ENCODE measurements at places on chromosomes 2 and 18.

- H3K4me1 ChIP-seq, result no peaks in the 10 kb centered on the region
- no peak overlapping the region for H3K4me3 ChIP-seq
- H3K36me3 ChIP-seq, result no peaks in the 10 kb centered on the region
- H3K27ac ChIP-seq, result no peak overlapping the region
- DNase-seq, result no peak
Observed at GRCh38 chr2:159297042-159297707, 10.7 kb upstream of the WDSUB1 start.

GRCh38 chr2:218022131-218022850, 19.5 kb upstream of the TNS1 start:
- H3K36me3 ChIP-seq, result no peaks in the 10 kb centered on the region
- peak; percentile 13 for DNase-seq
- no peaks in the 10 kb centered on the region for H3K27me3 ChIP-seq
- H3K4me1 ChIP-seq, result no peaks in the 10 kb centered on the region
- H3K4me3 ChIP-seq, result no peak overlapping the region
- H3K27ac ChIP-seq, result no peak overlapping the region

GRCh38 chr2:235670974-235671787, 177.3 kb downstream of the AGAP1 start:
- no peaks in the 10 kb centered on the region for H3K36me3 ChIP-seq
- H3K4me1 ChIP-seq, result peaks cover 30% of the 10 kb centered on the region
- H3K27me3 ChIP-seq, result peaks cover 17% of the 10 kb centered on the region

- H3K4me1 ChIP-seq, result peaks cover 9% of the 10 kb centered on the region
- peaks cover 4% of the 10 kb centered on the region for H3K27me3 ChIP-seq
- no peak overlapping the region for H3K4me3 ChIP-seq
Observed at GRCh38 chr18:13376841-13377351, 158.3 kb downstream of the LDLRAD4 start.

DNA sequence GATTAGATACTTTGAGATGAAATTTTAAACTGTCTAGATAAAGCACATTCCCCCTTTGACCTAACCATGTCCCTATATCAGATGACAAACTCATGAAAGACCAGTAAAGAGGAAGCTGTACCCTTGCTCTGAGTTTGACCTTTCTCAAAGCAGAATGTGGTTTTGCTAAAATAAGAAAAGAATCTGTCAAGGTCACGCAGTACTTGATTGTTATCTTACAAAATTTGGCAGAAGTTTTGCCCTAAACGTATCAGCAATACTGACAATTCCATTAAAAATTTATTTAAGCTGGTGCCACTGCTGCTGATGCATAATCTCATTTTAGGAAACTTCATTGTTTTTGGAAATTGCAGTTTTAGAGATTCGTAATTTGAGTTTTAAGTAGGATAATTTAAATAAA, 31.2 kb upstream of the GALM start:
- DNase-seq, result no peak
- H3K4me1 ChIP-seq, result peaks cover 4% of the 10 kb centered on the region
- H3K4me3 ChIP-seq, result no peak overlapping the region
- no peaks in the 10 kb centered on the region for H3K27me3 ChIP-seq

DNA sequence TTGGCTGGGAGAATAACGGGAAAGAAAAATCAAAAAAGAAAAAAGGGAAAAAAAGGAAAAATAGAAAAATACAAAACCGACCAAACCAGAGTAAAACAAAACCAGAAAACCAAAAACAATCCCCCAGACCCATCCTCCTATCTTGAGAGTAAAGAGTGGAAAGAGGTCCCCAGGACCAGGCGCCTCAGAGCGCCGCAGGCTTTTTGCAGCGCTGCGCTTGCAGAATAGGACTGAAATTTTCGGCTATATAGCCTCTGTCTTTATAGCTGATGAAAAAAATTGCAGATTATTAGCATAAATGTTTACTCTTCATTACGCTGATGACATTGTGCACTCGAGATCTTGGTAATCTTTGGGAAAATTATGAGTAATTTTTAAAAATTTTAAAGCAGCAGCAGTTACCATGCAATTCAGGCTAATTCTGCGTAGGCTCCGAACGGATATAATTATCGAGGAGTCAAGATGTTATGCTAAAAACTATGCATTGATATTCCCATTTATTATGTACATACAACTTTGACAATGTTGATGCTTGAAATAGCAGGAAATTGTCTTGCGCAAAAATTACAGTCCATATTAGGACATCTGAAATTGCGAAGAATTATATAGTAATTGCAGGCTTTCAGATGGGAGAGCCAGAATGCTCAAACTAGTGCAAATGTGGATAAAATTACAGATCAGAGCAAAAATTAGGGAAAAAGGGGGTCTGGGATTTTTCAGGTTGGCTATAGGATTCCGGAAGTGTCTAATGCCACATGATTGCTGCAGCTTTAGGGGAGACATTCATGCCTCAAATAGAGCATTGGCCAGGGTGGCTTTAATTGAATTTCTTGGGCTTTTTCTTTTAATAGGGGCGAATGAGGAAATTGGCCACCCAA, 8.3 kb downstream of the DLX1 start:
- peak overlapping the region; percentile 62 for H3K27ac ChIP-seq
- H3K4me3 ChIP-seq, result peak overlapping the region; percentile 82
- H3K27me3 ChIP-seq, result peaks cover 56% of the 10 kb centered on the region
- DNase-seq, result no peak
- H3K36me3 ChIP-seq, result peaks cover 10% of the 10 kb centered on the region
- H3K4me1 ChIP-seq, result peaks cover 42% of the 10 kb centered on the region

- H3K27me3 ChIP-seq, result peaks cover 7% of the 10 kb centered on the region
- H3K27ac ChIP-seq, result no peak overlapping the region
- no peak for DNase-seq
- H3K4me3 ChIP-seq, result no peak overlapping the region
- H3K36me3 ChIP-seq, result no peaks in the 10 kb centered on the region
Observed at GRCh38 chr2:174888146-174888545, 117.0 kb downstream of the CHN1 start.

DNA sequence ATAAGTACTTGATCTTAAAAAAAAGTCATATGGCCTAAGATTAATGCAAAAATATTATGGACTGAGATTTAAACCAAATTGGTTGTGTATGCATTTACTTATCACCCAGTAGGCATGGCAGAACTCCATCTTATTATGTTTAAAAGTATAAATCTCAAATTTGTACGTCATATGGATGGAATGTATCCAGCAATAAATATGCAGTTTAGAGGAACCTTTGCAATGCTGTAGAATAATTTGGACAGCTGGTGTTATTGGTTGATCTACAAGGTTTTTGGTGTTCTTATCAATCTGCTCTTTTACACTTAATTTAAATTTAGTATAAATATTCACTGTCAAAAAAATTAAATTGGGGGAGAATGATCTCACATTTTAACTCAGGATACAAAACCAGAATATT, 640.2 kb downstream of the SATB2 start:
- H3K4me3 ChIP-seq, result no peak overlapping the region
- DNase-seq, result no peak
- no peaks in the 10 kb centered on the region for H3K36me3 ChIP-seq
- no peak overlapping the region for H3K27ac ChIP-seq
- H3K27me3 ChIP-seq, result no peaks in the 10 kb centered on the region

DNA sequence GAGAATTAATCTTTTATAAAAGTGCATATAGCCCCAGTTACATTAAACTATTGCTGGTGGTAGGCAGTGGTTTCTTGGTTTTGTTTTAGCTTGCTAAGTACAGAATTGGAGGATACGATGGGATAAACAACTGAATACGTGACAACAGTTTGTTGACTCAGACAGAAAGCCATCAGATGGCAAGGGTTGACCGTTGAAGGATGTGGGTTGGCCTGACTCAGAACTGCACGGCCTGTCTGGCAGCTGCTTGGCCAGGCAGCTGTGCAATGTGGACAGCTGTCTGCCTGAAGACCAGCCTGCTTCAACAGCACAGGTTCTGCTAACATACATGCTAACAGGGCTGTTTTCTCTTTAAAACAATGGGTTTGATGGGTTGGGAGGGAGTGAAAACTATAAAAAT, 46.6 kb downstream of the PRKRA start:
- no peaks in the 10 kb centered on the region for H3K36me3 ChIP-seq
- H3K4me3 ChIP-seq, result peak overlapping the region; percentile 54
- peak; percentile 72 for DNase-seq
- H3K4me1 ChIP-seq, result peaks cover 13% of the 10 kb centered on the region
- no peak overlapping the region for H3K27ac ChIP-seq
- H3K27me3 ChIP-seq, result peaks cover 6% of the 10 kb centered on the region

DNA sequence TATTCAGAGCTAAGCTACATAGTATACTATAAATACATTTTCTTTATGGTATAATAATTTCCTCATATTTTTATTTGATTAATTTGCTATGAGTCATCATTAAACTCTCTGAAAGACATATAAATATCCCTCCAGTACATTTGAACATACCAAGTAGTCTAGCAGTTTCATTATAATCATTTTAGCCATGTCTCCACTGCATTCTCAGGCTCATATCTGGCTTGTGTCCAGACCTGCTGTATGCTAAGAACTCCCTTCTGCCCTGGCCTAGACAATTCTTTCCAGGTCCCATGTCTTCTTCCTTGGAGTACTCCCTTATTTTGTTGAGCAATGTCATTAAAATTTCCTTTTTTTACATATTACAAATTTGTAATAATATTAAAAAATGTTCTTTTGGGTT, 16.6 kb upstream of the DYNC1I2 start:
- H3K4me3 ChIP-seq, result no peak overlapping the region
- peaks cover 20% of the 10 kb centered on the region for H3K27me3 ChIP-seq
- no peaks in the 10 kb centered on the region for H3K36me3 ChIP-seq
- no peak overlapping the region for H3K27ac ChIP-seq
- no peaks in the 10 kb centered on the region for H3K4me1 ChIP-seq

- no peak for DNase-seq
- H3K4me3 ChIP-seq, result no peak overlapping the region
- H3K27me3 ChIP-seq, result no peaks in the 10 kb centered on the region
- H3K36me3 ChIP-seq, result no peaks in the 10 kb centered on the region
Observed at GRCh38 chr18:74949611-74950010, 259.3 kb downstream of the PTGR3 start.

DNA sequence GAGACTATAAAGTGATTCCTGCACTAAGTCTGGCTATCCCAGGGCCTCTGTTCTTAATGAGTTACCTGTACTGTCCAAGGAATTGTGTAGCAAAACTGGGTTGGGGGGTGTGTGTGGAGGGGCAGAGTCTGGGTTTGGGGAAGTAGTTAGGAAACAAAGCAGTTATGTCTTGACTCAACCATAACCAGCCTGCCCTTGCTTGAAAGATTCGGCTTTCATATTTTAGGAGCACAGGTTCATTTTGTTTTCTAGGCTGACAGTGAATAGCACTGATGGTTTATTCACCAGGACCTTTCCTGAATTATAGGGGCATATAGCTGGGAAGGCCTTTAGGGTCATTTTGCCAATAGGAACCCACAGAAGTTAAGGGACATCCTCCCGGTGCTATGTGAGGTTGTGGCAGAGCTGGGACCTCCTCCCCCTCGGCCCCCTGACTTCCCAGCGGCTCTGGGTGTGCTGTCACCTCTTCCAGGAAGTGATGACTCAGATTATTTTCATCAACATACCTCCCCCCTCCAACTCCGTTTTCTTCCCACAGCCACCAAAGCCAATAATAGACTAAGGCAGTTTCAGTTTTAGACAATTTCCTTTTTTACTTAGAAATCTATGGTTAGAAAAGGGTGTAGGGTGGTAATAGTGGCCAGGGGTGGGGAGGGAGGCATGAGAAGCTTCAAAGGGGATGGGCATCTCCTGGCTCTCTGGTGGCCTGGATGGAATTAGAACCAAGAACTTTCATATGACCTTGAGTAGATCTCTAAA, 44.8 kb downstream of the SETBP1 start:
- H3K27ac ChIP-seq, result peak overlapping the region; percentile 99
- no peaks in the 10 kb centered on the region for H3K27me3 ChIP-seq
- H3K4me3 ChIP-seq, result peak overlapping the region; percentile 77
- peaks cover 93% of the 10 kb centered on the region for H3K4me1 ChIP-seq
- H3K36me3 ChIP-seq, result peaks cover 3% of the 10 kb centered on the region

GRCh38 chr18:40985436-40985835, 969.6 kb upstream of the PIK3C3 start:
- H3K4me1 ChIP-seq, result no peaks in the 10 kb centered on the region
- H3K36me3 ChIP-seq, result no peaks in the 10 kb centered on the region
- no peak overlapping the region for H3K4me3 ChIP-seq
